ENCODE measurements at places on chromosomes 1 and 21. TPM values are rescaled to one million over a fixed set of nuclear protein-coding genes. Genes with fewer than 3 reads are reported as not detected.

HHIPL2 gene
- total RNA-seq, result 0.10 TPM

KPRP gene
- total RNA-seq, result not detected

SPRR2F gene
- total RNA-seq, result not detected

S100A16 gene
- total RNA-seq, result not detected

LAMB3 gene
- 4.2 TPM for total RNA-seq

SRGAP2C gene
- total RNA-seq, result 32.3 TPM

MYOM3 gene
- total RNA-seq, result not detected
